ENCODE measurements at places on chromosomes 2 and 18.

DNA sequence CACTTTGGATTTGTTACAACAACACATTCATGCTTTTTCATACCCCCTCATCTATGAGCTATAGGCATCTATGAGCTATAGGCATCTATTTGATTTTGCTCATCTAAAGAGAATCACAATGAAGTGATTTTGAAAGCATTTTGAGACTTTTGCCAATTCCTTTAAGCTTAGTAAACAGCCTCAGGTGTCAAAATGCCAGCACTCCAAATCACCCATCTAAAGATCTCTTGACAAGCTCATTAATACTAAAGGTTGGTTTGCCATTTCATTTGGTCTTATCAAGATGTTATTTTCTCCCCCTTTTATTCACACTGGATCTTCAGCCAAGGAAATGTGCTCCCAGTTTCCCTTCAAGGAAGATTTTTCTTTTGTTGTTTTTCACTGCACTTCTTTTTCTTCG, 110.7 kb upstream of the TLK1 start:
- DNase-seq, result no peak

GRCh38 chr2:241637795-241638660, 535 bp downstream of the ATG4B start:
- DNase-seq, result no peak

- DNase-seq, result no peak
Measured at GRCh38 chr2:60212181-60212945, 341.1 kb downstream of the BCL11A start.

- DNase-seq, result no peak
Measured at GRCh38 chr18:35653392-35654135, 72.0 kb downstream of the GALNT1 start.

- DNase-seq, result peak; percentile 63
Measured at GRCh38 chr2:85551698-85552678, 9.3 kb downstream of the GGCX start.

DNA sequence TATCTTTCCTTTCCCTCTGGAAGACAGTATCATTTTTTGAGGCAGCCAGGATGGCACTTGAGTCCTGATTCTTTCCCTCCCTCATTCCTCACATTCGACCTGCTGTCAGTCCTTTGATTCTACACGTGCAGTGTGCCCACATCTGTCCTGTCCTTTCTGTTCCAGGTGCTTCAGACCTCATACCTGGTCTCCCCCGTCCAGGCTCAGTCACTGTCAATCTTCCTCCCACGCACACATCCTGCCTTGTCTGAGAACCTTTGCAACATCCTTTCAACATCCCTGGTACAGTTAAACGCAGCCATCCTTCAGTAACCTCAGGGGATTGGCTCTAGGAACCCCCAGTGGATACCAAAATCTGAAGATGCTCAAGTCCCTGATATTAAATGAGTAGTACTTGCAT, 10.1 kb downstream of the BCL2 start:
- no peak for DNase-seq

Measured in activated B cell treated with CpG ODN at 0.5 μM for 24 hours (primary cell).